ENCODE measurements at places on chromosomes 11 and 22.

- peak; percentile 53 for DNase-seq
Measured at GRCh38 chr22:36238373-36239149, 766 bp downstream of the APOL2 start.

DNA sequence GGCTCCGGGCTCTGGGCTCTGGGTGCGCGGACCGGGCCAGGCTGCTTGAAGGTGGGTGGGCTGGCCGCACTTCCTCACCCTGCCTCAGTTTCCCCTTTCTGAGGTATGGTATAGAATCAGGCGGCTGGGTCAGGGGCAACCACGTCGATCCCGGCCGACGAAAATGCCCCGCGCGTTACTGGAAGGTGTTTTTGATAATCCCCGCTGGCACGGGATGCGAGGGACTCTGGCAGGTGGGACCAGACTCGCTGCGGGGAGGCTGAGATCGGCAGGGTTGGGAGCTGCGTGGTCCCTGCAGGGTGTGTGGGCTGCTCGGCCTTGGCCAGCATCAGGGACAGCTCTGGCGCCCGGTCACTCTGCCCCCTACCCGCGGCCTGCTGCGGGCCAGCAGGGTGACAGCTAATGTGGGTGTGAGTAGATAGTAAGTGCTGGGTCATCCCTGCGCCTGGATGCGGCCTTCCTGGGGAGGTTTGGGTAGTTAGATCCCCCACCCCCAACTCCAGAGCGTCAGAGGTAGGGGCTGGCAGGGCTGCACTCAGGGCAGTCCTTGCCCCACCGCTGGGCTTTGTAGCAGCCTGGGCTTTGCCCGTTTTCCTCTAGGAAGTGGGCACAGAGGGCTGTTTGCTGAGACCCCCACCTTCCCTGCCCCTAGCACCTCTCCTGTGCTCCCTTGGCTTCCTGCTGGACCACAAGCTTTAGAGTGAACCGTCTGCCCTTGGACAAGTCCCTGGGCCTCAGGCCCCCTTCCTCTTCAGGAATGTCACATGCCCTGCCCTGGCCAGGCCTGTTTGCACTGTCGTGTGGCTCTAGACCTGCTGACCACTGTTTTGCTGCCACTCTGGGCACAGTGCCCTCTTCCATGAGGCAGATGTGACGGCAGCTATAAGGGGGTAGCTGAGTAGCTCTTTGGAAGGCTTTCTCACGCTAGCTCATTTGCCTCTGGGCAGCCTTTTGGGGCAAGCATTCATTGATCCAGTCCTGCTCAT, 579 bp downstream of the TANGO2 start:
- DNase-seq = peak; percentile 18

- peak; percentile 67 for DNase-seq
Measured at GRCh38 chr11:131867457-131868257, 497.2 kb downstream of the NTM start.

- no peak for DNase-seq
Measured at GRCh38 chr22:44131989-44132685, 48.6 kb upstream of the PARVG start.

DNA sequence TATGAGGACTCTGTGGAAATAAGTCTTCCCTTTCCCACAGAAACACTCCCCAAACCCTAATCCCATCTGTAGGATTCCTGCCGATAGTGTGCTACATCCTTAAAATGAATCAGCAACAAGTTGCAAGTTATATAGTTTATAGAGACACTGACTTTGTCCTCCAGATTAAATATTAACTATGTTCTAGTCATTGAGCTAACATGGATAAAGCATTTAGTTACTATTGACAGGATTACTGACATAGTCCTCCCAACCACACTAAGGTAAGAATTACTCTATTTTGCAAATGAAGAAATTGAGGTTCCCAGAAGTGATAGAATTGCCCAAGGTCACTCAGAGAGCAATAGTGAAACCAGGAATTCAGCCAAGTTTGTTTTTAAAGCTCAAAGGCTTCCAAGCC, 1.9 kb downstream of the OR52M1 start:
- DNase-seq = peak; percentile 77

GRCh38 chr22:29788339-29789279, 21.4 kb downstream of the UQCR10 start:
- DNase-seq = no peak

GRCh38 chr11:92658733-92659132, 310.7 kb upstream of the MTNR1B start:
- no peak for DNase-seq

DNA sequence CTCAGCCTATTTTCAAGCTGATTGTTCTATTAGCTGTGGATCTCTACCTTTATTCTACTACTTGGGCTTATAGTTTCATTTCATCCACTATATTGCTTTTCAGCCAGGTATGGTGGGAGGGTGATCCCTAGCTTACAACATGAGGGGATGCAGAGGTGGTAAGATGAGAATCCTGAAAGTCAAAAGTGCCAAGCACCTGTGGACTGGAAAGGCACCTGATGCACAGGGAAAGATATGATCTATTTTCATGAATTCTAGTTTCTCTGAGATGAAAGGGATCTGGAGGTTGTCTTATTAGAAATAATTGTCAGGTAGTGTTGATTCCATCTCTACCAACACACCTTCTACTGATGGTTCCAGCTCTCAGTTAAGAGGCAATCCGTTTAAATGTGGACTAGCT, 21.6 kb upstream of the IL18BP start:
- no peak for DNase-seq

DNA sequence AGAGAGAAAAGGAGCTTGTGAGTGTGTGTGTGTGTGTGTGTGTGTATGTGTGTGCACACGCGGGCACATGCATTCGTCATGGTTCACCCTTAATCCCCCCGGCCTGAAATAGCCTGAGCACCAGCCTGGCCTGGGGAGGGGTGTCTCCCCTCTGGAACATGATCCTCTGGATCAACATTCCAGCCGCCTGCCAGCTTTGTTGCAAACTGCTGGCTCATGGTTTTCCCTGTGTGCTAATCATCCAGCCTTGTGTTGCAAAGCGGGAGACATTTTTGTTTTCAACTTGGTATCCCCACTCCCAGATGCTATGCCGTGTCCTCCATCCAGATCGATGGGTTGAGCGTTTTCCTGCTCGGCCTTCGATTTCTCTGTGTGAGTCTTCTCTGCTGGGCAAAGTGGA, 94.3 kb downstream of the FEZ1 start:
- no peak for DNase-seq

DNA sequence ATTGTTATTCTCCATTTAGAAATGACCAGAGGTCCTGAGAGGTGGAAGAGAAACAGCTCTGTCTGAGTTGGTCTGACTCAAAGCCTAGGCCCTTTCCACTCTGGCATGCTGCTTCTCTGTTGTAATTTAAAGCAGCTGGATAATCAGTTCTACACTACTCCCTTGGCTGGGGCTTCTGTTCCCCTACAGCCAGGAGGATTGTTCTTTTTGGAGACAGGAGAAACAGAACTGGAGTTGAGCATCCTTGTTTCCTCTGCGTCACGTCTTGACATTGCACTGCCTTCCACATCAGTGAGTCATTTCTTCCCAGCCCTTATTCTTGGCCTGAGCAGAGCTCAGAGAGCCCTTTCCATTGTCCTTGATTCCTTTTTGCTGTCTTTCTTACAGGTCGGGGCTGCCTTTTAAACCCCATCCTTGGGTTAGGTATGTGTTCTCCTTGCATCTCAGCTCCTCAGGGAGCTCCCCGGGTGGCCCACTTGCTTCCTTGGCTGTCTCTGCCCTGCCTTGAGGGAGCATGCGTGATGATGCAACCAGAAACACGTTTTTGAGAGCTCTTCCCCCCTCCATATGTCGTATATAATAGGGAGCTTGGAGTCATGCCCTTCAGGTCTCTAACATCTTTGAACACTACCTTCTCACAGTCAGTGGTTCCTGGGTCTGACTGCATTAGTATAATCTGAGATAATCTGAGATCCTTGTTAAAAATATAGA, 35.7 kb downstream of the CYB5R2 start:
- no peak for DNase-seq

DNA sequence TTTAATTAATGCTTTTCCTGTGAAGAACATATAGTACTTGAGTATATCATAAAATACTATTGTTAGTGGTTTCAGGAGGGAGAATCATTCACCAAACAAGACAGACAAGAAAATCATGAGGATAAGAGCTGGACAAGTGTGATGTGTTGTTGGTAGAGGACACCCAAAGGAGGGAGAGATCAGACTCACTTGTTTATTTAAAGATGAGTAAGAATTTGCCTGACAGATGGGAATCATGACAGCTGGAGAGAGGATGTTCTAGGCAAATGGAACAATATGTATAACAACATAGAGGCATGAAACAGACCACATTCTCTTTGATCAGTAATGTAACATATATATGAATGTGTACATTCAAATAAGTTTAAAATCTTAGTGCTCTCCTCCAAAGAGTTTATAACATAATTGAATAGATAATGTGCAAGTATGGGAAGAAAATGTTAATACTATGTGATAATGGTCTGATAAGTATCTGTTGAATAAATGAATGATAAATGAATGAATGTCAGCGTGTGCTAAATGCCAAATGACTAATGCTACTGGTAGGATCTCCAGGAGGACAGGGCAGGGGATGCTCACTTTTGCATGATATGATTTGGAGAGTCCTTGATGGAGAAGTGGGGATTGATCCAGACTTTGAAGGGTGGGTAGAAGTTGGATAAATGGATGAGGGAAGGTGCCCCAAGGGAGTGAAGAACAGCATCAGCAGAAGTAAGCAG, 228.9 kb upstream of the SORL1-AS1 start:
- no peak for DNase-seq

- no peak for DNase-seq
Measured at GRCh38 chr11:33953289-33953688, 61.4 kb upstream of the LMO2 start.

DNA sequence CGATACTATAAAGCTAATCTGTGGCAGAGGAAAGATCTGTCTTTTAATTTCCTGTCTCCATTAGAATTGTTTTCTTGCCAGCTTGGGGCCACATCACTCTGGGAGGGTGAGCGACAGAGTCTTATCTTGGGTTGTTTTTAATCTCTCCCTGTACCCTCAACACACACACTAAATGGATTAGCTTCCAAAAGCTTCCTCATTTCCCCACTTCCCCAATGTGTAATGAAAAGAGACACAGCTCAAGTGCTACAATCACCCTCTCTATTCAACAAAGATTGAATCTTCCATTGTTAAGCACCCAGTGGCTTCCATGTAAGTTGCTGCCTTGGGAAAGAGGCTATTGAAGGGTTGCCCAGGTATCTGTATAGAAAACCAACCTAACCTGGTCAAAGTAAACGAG, 6.1 kb upstream of the ASCL3 start:
- DNase-seq = no peak

- no peak for DNase-seq
Measured at GRCh38 chr11:80515097-80515496, 1074.3 kb upstream of the TENM4 start.

DNA sequence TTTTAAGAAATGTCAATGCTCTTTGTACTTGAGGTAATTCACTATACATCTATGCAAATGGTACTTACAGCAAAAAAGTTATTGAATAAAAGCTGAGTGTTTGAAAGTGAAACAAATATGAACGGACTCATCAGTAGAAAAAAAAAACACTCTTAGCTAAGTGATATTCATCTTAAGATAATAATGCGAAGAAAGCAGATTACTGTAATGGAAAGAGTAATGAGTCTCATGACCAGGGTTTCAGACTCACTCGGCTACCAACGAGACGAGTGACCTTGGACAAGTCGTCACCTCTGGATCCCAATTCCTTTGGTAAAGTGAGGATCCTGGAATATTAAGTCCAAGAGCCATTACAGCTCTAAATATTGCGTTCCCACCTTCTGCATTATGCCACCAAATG, 57.0 kb downstream of the PACSIN2 start:
- DNase-seq = no peak

DNA sequence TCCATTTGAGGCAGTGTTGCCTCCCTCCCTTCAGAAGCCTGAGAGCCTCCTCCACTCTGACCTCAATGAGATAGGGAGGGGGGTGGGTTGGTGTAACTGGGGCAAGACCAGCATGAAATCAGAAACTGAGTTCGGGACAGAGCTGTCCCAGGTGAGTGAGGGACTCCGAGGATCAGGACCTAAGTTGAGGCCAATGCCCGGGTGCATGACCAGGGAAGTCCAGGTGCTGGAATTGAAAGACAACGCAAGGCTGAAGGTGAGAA, 40.8 kb upstream of the ZBED5 start:
- DNase-seq = no peak

GRCh38 chr22:42171946-42172719, 41.5 kb upstream of the CYP2D6 start:
- peak; percentile 40 for DNase-seq

- no peak for DNase-seq
Measured at GRCh38 chr11:112082729-112083128, 3.8 kb downstream of the TIMM8B start.

DNA sequence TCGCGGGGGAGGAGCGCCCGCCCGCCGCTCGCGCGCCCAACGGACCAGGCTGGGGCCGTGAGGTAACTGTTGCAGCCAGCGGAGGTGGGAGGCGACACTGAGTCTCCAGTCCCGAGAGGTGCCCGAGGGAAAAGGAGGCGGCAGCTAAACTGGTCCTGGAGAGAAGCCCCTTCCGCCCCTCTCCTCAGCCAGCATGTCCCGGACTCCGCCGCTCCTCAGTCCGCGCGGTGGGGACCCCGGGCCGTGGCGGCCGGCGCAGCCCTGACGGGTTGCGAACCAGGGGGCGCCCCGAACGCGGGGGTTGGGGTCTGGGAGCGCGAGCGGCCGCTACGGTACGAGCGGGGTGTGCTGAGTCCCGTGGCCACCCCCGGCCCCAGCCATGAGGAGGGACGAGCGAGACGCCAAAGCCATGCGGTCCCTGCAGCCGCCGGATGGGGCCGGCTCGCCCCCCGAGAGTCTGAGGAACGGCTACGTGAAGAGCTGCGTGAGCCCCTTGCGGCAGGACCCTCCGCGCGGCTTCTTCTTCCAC, at the start of gene PDE3B:
Gene PDE3B, plus strand, starts transcription at position 108 of the 529 bp plus-strand sequence. Its CDS starts 272 bp downstream, at position 380.
- peak; percentile 79 for DNase-seq

All from small intestine (tissue), 16 donors.